Activated T-cell treated with anti-CD3 and anti-CD28 coated beads, Interleukin-2, amount 50 U/mL, for 72 hours (primary cell): ENCODE measurements at places on chromosomes 4 and X.
A peak's percentile ranks its signal among the peaks of the same experiment; 100 is the strongest.

DNA sequence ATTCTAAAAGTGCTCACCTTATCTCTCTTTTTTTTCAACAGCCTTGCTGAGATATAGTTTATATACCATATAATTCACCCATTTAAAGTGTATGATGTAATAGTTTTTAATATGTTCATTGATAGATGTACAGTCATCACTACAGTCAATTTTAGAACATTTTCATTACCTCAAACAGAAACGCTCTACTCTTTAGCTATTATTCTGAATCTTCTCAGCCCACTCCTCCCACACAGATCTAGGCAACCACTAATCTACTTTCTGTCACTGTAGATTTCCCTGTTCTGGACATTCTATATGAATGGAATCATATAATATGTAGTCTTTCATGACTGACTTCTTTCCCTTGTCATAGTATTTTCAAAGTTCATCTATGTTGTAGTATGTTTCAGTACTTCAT, 22.6 kb downstream of the MND1 start:
- no peak for DNase-seq

DNA sequence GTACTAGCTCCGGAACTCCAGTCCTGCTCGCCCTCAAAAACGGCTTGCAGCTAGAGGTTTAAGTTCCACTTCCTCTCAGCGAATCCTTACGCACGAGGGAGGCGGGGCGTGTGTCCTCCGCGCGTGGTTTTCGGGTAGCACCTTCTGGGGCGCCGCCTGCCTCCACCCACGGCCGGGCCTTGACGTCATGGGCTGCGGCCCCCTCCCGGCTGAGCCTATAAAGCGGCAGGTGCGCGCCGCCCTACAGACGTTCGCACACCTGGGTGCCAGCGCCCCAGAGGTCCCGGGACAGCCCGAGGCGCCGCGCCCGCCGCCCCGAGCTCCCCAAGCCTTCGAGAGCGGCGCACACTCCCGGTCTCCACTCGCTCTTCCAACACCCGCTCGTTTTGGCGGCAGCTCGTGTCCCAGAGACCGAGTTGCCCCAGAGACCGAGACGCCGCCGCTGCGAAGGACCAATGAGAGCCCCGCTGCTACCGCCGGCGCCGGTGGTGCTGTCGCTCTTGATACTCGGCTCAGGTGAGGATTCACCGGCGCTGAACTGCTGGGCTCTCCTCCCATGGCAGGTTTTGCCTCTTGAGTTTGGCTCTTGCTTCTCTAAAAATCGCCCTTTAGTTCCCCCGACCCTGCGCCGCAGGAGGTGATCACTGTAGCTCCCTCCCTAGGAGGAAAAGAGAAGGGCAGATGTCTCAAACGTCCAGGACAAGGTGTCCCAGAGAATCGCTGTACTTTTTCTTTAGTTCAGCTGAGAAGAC, at the start of gene AREG:
AREG (plus strand) TSS at position 246 of the 752 bp plus-strand sequence; CDS start at position 456, 210 bp downstream.
- peak; percentile 89 for DNase-seq

GRCh38 chr4:136713140-136713539, 819.2 kb downstream of the PCDH18 start:
- no peak for DNase-seq

- DNase-seq, result no peak
Measured at GRCh38 chr4:187183826-187184225, 460.2 kb upstream of the FAT1 start.

DNA sequence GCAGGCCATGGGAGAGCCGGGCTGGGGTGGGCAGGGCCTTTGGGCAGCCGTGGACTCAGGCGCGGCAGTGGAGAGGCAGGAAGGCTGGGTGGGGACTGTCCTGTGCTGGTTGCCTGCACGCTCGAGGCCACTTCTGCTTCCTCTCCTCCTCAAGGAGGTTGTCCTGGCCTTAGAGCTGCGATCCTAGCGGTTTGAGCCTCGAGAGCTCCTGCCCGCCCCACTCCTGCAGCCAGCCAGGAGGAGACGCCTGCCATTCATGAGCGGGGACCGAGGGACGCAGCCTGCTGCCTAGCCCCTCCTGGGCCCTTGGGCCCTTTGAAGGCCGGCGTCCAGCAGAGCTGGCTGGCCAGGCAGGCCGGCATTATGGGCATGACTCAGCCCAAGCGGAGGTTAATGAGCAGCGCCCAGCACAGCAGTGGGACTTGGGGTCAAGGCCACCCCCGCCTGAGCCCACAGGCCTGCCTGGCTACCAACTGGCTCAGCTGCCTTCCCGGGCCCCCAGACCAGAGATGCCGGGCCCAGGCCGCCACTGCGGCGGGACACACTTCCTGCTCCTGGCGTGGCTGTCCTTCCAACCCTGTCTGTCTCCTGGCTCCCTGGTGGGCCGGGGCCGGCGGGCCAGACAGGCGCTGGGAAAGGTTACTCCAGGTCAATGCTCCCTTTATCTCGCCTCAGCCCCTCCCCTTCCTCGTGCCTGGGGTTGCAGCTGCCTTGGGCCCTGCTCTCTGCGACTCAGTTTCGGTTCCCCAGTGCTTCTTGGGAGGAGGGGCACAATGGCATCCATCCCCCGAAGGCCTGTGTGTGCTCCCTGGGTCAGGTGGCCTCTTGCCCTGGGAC, 1.8 kb downstream of the ABCD1 start:
- DNase-seq, result peak; percentile 29

DNA sequence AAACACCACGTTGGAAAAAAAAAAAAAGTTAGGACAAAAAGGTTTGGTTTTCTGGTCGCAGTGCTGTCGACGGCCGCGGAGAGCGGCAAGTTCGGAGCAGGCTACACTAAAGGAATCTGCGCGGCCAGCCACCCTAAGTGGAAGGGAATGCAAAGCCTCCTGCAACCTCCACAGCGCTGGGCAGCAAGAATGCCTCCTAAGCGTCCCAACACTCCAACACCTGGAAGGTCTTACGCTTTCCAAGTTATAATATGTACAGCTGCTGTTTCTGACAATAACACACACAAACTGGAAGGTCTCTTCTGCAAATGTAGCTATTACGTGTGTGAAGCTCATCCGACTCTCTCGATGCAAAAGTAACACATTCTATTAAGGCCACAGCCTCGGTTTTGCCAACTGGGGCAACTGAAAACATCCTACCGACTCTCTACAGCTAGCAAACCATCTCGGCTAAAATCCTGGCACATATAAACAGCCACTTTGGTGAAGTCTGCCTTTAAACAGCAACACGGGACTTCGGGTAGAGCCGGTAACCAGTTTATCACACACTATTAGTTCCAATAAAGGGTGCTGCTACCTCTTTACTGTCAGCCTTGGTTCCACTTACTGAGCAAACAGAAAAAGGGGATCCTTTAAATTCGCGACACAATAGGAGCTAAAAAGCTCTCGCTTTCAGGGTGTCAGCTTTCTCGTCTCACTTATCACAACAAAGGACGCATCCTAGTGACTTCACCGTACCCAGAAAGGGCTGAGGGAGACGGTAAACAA, 895 bp downstream of the SMIM14 start:
- DNase-seq, result peak; percentile 20

- DNase-seq, result no peak
Measured at GRCh38 chrX:7574325-7574724, 268.6 kb upstream of the VCX start.

- DNase-seq, result no peak
Measured at GRCh38 chr4:82611527-82611926, 49.7 kb upstream of the TMEM150C start.

GRCh38 chr4:20890761-20891160, 190.5 kb downstream of the PACRGL start:
- DNase-seq, result no peak

- DNase-seq, result no peak
Measured at GRCh38 chr4:141352909-141353525, 132.3 kb downstream of the ZNF330 start.

DNA sequence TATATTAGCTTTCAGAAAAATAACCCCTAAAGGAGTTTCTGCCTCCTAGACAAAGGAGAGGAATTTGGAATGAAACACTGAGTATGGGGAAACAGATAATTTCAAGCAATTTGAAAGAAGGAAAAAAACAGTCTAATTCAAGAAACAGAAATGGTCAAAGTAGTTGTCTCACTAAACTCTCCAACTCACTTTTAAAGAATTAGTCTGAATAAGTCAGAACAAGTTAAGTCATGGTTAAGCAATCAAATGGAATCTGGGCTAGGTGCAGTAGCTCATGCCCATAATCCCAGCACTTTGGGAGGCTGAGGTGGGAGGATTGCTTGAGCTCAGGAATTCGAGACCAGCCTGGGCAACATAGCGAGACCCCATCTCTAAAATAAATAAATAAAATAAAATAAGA, 95.7 kb upstream of the GRIA3 start:
- no peak for DNase-seq

GRCh38 chr4:152513078-152513477, 22.8 kb downstream of the FBXW7 start:
- DNase-seq, result no peak

- no peak for DNase-seq
Measured at GRCh38 chrX:31353095-31353494, 281.3 kb upstream of the FTHL17 start.

- DNase-seq, result peak; percentile 86
Measured at GRCh38 chr4:1579001-1579900, 104.9 kb downstream of the FAM53A start.

GRCh38 chrX:111039606-111040005, 56.4 kb upstream of the PAK3 start:
- DNase-seq, result no peak

- no peak for DNase-seq
Measured at GRCh38 chr4:176150704-176151103, 44.7 kb downstream of the SPATA4 start.

DNA sequence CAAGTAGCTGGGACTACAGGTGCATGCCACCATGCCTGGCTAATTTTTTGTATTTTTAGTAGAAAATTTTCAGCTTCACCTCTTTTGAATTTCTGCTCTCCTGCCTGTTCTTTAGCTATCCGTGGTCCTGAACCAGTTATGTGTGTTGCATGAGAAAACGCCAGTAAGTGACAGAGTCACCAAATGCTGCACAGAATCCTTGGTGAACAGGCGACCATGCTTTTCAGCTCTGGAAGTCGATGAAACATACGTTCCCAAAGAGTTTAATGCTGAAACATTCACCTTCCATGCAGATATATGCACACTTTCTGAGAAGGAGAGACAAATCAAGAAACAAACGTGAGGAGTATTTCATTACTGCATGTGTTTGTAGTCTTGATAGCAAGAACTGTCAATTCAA, 13.9 kb downstream of the ALB start:
- DNase-seq, result no peak

- DNase-seq, result no peak
Measured at GRCh38 chr4:3340700-3341083, 47.9 kb downstream of the RGS12 start.

GRCh38 chrX:150616179-150616862, 47.9 kb downstream of the MTM1 start:
- no peak for DNase-seq

DNA sequence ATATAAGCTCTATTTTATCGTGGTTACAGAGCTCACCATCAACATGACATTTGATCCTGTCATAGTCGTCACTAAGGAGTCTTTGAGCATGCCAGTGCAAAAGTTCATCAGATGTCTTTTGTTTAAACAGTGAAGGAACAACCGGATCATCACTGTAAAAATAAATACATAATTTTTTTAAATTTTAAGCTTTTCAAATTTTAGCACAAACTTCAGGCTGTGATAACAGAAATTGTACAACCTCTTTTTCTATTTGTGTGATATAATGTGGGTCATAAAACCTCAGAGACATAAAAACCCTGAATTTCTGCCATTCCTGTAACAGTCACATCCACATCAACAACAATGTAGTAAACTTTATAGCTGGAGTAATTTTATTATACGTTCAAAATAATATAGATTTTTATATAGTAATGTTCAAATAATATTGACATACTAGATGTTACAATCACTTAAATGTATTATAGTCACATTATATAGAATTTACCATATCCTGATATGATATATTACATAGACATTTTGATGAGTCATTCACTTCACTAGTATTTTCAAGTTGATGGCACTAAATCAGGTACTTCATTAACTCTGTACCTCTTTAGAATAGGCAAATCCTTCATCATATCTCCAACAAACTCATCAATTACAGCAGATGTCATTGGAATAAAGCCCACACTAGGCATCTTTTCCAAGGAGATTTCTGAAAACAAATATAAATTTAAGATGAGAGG, 47.7 kb downstream of the DDX60L start:
- DNase-seq, result no peak

GRCh38 chr4:111404673-111405072, 740.6 kb upstream of the FAM241A start:
- no peak for DNase-seq

DNA sequence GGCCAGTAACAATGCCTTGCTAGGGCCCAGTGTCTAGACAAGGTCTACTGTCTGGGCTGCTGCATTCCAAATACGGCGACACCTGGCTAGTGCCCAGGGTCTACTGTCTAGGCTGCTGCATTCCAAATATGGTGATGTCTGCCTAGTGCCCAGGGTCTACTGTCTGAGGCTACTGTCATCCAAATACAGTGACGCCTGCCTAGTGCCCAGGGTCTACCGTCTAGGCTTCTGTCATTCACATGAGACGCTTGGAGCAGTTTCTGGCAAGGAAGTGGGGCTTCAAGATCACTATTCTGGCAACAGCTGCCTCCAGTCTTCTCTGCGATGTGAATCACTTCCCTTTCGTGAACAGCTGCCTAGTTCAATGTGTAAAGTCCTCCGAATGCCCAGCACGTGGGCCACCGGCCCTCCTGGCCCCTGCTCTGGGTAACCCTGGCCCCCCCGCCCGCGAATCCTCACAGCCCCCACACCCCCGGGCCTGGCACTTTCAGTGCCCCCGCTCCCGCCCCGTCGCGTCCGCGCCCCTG, 12.7 kb downstream of the ACOX3 start:
- no peak for DNase-seq

DNA sequence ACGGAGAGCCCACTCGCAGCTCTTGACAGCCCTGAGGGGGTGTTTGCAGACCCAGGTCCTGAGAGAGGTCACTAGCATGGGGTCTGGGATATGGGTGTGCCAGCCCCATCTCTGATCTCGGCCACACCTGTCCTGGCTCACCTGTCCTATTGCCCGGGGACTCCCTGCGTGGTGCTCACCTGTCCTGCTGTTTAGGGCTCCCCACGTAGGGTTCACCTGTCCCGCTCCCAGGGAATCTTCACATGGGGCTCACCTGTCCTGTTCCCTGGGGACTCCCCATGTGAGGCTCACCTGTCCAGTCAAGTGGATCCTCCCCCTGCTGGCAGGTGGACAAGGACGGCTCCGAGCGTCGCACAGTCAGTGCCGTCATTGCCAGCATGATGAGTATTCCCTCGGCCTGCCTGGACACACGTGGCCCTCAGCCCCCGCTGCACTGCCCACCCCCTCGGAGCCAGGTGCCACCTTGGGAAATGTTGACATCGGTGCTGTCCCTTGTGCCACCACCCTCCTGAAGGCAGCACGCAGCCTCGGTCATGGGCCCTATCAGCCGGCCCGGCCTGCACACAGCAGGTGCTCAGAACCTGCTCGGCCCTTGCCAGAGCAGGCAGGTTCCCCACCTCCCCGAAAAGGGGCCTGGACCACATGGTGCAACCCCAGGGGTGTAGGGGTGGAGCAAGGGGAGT, 6.3 kb downstream of the SLC49A3 start:
- DNase-seq, result no peak
